ENCODE measurements at places on chromosomes 11 and 22.

DNA sequence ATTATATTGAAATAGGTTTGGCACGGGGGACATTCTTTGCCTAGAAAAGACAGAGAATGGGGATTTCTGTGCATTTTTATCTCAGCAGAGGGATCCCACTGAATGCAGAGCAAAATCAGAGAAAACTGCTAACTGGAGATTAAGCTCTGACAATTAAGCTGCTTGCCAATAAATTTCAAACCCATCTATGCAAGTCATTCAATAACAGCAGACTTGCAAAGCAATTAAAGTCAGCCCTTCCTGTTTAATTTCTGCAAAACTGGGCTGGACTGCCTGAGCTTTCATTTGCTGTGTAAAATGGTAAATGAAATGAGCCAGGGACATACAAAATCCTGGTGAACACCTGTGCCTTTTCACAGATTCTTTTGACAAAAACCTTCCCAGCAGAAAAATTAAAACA, 1273.9 kb upstream of the CNTN5 start:
- H3K4me1 ChIP-seq, result no peaks in the 10 kb centered on the region
- DNase-seq, result no peak
- H3K4me3 ChIP-seq, result no peak overlapping the region
- H3K27ac ChIP-seq, result no peak overlapping the region

DNA sequence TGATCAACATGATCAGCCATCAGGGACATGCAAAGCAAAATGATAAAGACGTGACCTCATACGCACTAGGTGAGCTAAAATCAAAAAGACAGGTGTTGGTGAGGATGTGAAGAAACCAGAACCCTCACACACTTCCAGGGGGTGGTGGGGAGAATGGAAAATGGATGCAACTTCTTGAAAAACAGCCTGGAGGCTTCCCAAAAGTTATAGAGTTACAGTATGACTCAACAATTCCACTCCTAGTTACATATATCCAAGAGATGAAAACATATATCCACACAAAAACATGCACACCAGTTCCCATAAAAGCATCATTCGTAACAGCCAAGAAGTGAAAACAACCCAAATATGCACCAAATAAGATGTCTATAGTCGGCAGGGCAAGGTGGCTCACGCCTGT, 42.1 kb upstream of the APLNR start:
- DNase-seq, result no peak
- H3K4me3 ChIP-seq, result no peak overlapping the region
- H3K4me1 ChIP-seq, result peaks cover 5% of the 10 kb centered on the region
- no peaks in the 10 kb centered on the region for H3K36me3 ChIP-seq
- H3K27ac ChIP-seq, result no peak overlapping the region

DNA sequence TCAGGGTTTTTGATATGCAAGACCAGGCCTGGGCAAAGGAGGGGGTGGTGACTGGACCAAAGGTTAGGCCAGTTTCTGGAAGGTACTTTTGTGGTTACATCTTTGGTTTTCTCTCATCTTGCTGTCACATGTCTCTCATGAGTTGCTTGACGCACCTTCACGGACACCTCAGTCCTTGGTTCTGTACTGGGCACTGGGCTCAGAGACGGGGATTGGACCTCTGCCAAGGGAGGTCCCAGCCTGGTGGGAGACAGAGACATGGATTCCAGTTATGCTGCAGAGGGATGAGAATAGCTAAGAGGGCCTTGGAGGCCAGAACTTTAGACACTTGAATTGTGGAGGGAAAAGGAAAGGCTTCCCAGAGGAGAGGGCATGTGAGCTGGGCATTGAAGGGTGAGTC, 1.7 kb downstream of the USP35 start:
- no peak overlapping the region for H3K27ac ChIP-seq
- H3K36me3 ChIP-seq, result peaks cover 6% of the 10 kb centered on the region
- peaks cover 38% of the 10 kb centered on the region for H3K4me1 ChIP-seq
- H3K27me3 ChIP-seq, result no peaks in the 10 kb centered on the region

DNA sequence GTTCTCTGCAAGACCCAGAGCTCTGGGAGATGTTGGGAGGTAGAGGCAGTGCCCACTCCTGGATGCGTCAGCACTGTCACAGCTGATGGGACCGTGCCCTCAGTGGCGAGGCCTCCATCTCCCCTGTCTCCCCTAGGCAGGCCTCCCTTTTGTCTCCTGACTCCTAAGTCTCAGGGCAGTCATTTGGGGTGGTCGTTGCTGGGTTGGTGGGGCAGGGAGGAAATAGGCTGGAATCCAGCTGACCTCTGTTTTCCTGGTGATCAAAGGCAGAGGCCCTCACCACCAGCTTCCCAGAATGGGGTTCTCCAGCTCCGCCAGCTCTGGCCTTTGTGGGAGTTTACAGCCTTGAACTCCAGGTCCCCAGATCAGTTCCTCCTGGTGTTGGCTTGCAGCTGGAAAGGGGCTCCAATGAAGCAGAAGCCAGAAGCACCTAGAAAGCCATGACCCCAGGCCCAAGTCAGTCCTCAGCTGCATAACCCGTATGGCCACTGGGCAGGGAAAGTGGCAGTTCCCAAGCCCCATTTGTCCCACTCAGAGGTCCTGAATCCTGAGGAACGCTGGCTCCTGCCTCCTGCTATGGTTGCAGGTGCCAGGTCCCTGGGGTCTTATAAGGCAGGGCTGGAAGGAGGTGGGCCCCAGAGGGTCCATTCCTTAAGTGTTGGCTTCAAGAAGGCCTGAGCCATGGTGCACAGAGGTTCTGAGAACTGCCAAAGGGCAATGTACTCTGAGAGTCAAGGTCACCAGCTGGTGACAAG, 7.3 kb upstream of the FXYD2 start:
- no peak overlapping the region for H3K27ac ChIP-seq
- H3K4me1 ChIP-seq, result peaks cover 28% of the 10 kb centered on the region
- H3K27me3 ChIP-seq, result no peaks in the 10 kb centered on the region
- H3K36me3 ChIP-seq, result peaks cover 6% of the 10 kb centered on the region

GRCh38 chr11:74460481-74461154, 6.7 kb downstream of the KCNE3 start:
- no peak overlapping the region for H3K27ac ChIP-seq
- no peaks in the 10 kb centered on the region for H3K36me3 ChIP-seq
- H3K4me3 ChIP-seq, result no peak overlapping the region
- H3K27me3 ChIP-seq, result no peaks in the 10 kb centered on the region

GRCh38 chr11:17651061-17651460, 68.3 kb upstream of the MYOD1 start:
- H3K27ac ChIP-seq, result no peak overlapping the region
- peaks cover 4% of the 10 kb centered on the region for H3K4me1 ChIP-seq
- no peak for DNase-seq
- H3K27me3 ChIP-seq, result peaks cover 7% of the 10 kb centered on the region

GRCh38 chr11:64648551-64648950, 57.5 kb downstream of the SLC22A12 start:
- H3K4me3 ChIP-seq, result no peak overlapping the region
- no peak overlapping the region for H3K27ac ChIP-seq
- H3K27me3 ChIP-seq, result peaks cover 5% of the 10 kb centered on the region

- no peak overlapping the region for H3K4me3 ChIP-seq
- H3K27ac ChIP-seq, result no peak overlapping the region
These were observed 12.4 kb downstream of the SEC14L3 start for GRCh38 chr22:30459181-30460052.

DNA sequence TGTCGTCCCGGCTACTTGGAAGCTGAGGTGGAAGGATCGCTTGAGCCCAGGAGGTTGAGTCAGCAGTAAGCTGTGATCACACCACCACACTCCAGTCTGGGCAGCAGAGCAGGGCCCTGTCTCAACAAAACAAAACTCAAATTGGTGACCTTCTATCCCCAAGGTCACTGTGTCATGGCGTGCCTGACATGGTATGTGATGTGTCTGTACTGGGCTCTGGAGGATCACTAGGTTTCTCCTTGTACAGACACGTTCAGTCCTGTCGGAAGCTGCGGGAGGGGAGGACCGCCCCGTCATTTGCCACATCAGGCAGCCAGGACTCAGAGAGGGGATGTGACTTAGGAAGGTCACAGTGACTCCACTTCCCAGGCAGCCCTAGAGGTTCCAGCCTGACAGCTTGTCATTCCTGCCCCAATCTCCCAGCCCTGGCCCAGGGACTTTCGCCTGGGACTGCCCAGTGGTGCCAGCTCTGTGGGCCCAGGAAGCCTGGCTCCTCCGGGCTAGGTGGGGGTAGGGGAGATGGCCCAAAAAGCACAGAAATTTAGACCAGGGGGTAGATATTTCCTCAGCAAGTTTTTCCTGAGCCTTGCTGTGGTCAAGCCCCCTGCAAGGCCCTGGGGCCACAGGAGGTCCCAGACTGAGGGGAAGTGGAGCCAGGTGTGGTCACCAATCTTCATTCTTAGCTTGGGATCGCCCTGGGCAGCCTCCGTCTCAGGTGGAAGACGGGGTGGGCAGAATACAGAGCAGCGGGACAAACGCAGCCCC, 53.2 kb downstream of the TRIOBP start:
- H3K4me1 ChIP-seq, result peaks cover 78% of the 10 kb centered on the region
- no peak for DNase-seq
- no peak overlapping the region for H3K4me3 ChIP-seq
- H3K27me3 ChIP-seq, result no peaks in the 10 kb centered on the region

GRCh38 chr11:123318623-123319022, 111.4 kb upstream of the GRAMD1B start:
- peaks cover 5% of the 10 kb centered on the region for H3K4me1 ChIP-seq
- H3K27me3 ChIP-seq, result no peaks in the 10 kb centered on the region
- H3K4me3 ChIP-seq, result no peak overlapping the region
- DNase-seq, result no peak

DNA sequence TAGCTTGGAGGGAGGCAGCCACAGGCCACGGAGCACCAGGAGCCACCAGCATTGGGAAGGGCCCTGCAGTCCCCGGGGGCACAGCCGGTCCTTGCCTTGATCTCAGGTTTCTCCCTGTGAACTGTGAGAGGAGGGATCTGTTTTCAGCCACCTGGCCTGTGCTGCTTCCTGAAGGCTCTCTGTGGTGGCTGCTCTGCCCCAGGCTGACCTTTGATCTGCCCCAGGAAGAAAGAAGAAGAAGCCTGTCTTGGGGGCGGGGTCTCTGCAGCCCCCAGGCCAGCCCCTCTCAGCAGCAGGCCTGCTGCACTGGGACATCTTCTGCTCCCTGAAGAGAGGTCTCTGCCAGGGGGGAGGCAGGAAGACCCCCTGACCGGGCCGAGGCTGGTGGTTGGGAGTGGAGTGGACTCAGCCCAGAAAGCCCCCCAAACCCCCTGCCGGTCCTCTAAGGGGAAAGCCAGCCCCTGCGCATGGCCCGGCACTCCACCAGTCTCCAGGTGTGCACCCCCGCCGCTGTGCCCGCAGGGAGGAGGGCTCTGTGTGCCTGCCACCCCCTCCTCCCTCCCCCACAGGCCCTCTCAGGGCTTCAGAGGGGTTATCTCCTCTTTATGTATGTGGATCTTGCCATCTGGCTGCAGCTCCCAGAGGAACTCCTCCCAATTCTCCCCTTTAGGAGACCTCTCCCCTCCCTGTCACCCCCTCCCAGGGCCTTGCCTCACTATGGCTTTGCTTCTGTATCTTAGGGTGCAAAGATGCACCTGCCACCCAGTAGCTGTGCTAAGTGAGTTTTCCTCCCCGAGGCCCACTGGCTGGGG, 675.3 kb downstream of the BRD1 start:
- no peak overlapping the region for H3K4me3 ChIP-seq
- H3K4me1 ChIP-seq, result peaks cover 54% of the 10 kb centered on the region

DNA sequence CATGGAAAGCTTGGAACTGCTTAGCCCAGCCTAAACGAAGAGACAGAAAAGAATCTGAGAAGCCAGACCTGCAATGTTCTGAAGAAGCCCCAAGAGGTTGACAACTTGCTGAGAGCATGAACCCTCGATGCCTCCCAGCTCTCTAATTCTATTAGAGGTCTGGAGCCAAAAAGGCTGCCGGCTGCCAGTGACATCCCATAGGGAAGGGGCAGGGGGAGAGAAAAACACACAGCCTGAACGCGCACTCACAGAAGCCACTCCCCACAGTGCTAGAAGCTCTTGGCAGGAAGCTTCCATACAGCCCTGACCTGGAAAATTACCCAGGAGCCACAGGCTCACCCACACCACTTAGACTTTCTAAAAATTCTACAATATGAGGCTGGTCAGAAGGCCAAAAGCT, 18.3 kb downstream of the POLDIP3 start:
- H3K36me3 ChIP-seq, result peaks cover 86% of the 10 kb centered on the region
- no peaks in the 10 kb centered on the region for H3K4me1 ChIP-seq
- H3K27me3 ChIP-seq, result no peaks in the 10 kb centered on the region
- H3K27ac ChIP-seq, result no peak overlapping the region

GRCh38 chr11:121929581-121929980, 186.4 kb downstream of the BLID start:
- H3K4me1 ChIP-seq, result peaks cover 17% of the 10 kb centered on the region
- no peaks in the 10 kb centered on the region for H3K27me3 ChIP-seq

DNA sequence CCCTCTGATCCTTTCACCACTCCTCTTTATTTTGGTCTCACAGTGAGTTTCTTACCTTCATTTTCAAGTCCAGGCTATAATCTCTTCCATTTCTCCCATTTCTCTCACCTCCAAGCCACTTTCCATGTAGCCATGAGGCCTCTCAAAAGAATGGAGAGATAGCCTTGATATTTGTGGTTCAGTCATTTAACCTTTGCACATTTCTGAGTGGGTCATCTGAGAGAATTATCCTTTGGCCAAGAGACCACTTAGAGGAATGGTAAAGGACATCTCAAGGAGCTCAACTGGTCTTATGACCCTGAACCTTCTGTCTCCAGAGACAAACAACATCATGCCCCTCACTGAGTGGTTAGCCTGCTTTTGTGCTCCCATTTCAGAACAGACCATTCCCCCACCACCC, 121.1 kb downstream of the KIRREL3 start:
- H3K4me1 ChIP-seq, result peaks cover 3% of the 10 kb centered on the region
- H3K27me3 ChIP-seq, result no peaks in the 10 kb centered on the region
- no peak overlapping the region for H3K4me3 ChIP-seq
- H3K36me3 ChIP-seq, result no peaks in the 10 kb centered on the region
- H3K27ac ChIP-seq, result no peak overlapping the region
- no peak for DNase-seq

DNA sequence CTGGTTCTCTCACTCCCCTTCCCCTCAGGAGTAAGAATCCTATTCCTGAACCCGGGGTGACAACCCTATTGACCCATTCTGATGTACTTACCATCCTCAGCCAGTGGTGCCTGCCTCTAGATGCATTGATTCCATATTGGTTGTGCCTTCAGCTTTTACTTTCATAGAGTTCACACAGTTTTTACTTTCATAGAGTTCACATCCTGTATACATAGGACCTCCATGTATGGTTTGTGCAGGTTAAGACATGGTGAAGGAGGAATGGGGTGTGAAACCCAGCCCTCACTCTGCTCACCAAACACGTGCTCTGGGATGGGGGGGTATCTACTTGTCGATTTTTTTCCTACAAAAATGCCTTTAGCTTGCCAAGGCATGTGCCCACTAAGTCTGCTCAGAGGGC, 105.6 kb upstream of the TBCEL start:
- no peaks in the 10 kb centered on the region for H3K4me1 ChIP-seq
- no peak for DNase-seq
- peaks cover 9% of the 10 kb centered on the region for H3K36me3 ChIP-seq
- H3K27me3 ChIP-seq, result no peaks in the 10 kb centered on the region
- no peak overlapping the region for H3K4me3 ChIP-seq
